ENCODE measurements at places on chromosomes 2 and 18. TPM values are rescaled to one million over a fixed set of nuclear protein-coding genes. Genes with fewer than 3 reads are reported as not detected.

The COLEC12 gene
- 113 TPM for total RNA-seq

DNA sequence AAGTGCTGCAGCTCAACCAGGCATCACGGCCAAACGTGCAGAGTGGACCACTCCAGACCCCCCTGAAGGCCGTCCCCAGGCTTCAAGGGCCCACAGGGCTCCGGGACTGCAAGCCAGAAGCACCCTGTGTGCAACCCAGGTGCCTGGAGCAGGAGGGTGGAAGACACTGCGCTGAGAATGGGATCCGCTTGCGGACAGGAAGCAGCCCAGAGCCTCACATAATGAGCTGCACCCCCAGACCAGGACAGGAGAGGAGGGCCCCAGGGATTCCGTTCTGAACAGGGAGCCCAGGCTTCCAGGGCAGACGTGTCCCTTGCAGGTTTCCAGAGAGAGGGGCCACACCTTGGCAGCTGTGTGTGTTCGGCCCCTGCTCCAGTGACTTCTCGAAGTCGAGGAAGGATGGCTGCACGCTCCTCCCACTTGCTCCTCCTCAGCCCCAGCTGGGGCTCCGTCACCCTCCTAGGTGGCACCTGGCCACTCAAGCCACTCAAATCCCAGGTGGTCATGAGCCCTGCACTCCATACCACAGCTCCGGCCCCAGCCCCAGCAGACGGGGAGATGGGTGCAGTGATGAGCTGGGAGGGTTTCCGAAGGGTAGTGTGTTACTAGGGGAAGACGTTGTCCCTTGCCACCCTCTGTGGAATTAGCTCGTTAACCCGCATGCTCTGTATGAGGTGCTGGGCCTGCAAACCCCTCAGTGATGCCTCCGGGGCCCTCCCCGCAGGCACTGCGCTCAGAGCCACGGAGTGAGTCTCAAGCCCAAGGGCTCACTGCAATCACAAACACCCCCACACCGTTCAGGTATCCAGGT lies 79.2 kb downstream of the NDUFA10 start:
- DNase-seq = no peak

DNA sequence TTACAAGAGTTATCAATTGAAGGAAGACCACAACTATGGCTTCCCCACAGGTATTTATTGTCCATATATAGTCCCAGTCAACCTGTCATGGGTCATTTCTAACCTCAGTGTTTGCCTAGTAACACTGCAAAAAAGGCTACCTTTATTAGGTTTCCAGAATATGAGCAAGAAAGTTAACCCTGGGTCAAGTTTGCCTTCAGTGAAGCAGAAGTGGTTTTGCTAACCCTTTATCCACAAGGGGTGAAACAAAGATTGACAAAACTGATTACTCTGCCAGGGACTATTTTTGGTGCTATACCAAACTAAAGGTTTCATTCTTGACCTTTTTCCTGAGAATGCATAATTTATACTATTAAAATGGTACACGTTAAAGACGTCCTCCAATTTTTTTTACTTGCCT lies 28.8 kb downstream of the SP100 start:
- DNase-seq = no peak

DNA sequence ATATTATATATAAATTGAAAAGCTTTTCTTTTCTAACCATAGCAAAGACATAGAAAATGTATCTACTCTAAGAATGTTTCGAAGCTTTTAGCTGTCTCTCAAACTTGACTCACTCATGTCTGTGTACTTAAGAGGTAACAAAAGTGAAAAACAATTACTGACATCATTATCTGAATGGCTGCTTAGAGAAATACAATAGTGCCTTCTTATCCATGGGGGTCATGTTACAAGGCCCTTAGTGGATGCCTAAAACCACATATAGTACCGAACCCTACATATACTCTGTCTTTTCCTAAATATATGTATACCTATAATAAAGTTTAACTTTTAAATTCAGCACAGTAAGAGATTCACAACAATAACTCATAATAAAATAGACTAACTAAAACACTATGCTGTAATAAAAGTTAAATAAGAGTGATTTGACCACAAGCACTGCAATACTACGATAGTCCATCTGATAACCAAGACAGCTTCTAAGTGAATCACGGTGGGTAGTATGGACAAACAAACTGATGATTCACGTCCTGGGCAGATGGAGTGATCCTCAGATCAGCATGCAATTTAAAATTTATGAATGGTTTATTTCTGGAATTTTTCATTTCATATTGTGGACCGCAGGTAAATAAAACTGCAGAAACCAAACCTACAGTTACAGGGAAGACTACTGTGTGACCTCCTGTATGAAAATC lies 246.2 kb downstream of the XIRP2 start:
- no peak for DNase-seq

DNA sequence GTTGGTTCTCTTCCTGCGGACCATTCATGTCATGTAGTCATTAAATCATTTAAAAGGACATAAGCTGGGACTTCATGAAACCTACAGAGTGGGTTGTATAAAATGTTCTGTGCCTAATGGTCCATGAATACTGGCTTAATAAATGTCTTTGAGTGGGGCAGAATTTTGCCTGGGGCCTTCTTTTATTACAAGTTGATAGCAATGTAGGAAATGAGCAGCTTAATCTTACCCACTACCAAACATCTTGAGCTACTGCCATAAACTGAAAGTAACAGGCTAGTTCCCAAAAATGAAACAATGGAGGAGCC lies 130.9 kb downstream of the TMEM17 start:
- no peak for DNase-seq

All from osteocyte (in vitro differentiated cells).